Nucleus accumbens (tissue), 56 donors: ENCODE measurements at places on chromosomes 3 and 15.

DNA sequence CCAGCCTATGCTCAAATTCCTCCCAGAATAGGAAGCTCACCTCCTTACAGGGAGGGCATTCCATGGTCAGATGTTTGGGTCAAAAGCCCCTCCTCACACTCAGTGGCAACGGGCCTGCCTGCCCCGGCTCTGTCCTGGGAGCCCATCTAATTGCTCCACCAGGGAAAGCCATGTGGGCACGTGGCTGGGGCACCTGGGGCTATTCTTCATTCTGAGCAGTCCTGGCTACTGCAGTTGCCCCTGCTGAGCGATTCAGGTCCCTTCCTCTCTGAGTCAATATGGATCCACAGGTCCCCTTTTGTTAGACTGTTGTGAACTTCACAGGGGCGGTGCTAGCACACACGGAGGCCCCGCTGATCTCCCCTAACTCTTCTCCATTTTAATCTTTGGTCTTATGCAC lies 39.4 kb downstream of the TPRA1 start:
- DNase-seq: no peak

GRCh38 chr3:149646181-149646766 lies 11.6 kb downstream of the WWTR1 start:
- no peak for DNase-seq

GRCh38 chr3:134487406-134487805 lies 1.5 kb downstream of the CEP63 start:
- DNase-seq: no peak

GRCh38 chr3:159829539-159830227 lies 159.0 kb upstream of the IL12A start:
- peak; percentile 20 for DNase-seq

GRCh38 chr15:69685512-69686452 lies 233.2 kb downstream of the RPLP1 start:
- no peak for DNase-seq

- DNase-seq: no peak
Observed at GRCh38 chr3:128907706-128908445, 28.5 kb downstream of the ACAD9 start.

DNA sequence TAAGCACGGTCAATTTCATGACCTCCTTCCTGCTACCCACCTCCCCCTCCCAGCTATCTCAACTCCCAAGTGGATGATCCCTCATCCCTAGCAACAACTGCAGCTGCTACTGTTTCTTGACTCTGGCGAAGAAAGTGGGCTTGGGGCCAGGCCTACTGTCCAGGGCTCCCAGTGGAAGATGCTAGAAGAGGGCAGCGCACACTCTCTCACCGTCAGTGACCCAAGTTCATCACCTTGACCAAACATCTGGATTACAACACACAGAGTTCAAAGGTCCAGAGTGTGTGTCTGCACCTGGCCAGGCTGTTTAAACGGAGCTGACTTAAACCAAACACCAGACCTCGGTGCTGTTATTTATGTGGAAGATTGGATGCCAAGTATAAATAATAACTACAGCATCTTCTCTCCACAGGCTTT lies 385.6 kb downstream of the SHQ1 start:
- no peak for DNase-seq

- DNase-seq: no peak
Observed at GRCh38 chr3:65144791-65145351, 457.1 kb upstream of the ADAMTS9 start.

DNA sequence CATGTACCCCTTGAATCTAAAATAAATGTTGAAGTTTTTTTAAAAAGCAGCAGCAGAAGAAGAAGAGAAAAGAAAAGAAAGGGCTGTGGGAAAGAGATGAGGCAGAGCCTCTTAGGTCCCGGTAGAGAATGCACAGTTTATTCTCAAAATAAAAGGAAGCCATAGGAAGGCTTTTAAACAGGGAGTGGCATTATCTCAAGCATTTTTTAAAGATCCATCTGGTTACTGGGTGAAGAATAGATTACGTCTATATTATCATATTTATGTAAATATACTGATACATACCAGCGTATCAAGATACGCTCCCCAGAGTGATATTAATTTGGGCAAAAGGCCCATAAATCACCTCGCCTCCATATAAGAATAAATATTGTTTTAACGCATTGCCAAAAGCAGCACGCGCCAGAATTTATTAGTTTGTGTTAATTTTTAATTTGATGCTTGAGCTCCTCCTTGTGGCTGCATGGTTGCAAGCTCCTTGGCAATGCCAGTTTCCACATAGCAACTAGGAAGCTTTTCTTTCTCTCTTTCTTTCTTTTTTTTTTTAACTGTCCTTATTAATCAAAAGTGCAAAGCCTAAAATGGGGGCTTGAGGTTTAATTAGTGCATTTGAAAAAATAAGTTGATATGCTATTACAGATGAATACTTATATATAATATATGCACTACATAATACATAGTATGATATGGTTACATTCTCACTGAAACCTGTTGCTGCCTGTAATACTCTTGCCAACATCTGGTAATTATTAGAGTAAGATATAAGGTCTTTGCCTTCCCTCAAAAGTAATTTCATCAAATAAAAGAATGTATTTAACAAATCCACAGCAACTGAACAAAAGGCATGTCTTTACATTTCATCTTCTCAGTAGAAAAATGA lies 242.8 kb upstream of the UBE2E2 start:
- no peak for DNase-seq

- DNase-seq: no peak
Observed at GRCh38 chr3:71602256-71602655, 18.7 kb upstream of the FOXP1 start.

DNA sequence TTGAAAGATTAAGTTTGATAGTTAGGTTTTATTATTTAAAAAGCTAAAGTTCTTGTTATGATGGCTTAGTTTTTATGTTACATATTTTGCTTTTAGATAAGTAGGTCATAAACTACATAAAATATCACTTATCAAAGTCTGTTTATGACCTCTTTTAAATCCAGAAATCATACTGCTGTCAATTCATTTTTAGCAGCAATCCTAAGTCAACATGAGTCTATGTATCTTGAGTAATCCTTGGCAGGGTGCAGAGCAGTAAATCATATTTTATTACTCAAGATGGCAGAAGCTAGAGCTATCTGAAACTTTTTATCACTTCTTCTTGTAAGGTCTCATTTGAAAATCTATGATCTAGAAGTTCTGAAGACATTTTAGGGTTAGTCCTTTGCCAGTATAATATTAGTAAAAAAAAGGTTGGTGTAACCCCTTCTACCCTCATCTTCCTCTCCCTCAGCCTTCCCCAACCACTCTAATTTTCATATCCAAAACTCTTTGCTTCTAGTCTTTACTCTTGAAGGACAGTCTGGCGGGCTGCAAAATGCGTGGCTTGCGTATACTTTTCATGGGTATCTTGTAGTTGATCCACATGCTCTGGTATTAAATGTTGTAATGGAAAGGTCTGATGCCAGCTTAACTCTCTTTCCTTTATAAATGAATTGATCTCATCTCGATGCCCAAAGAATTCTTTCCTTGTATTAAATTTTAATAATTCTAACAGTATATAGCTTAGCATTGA lies 134.0 kb upstream of the THRB start:
- no peak for DNase-seq

GRCh38 chr15:68816158-68816557 lies 4.5 kb downstream of the ANP32A start:
- DNase-seq: no peak

GRCh38 chr15:97903971-97904572 lies 56.4 kb upstream of the ARRDC4 start:
- DNase-seq: peak; percentile 17

DNA sequence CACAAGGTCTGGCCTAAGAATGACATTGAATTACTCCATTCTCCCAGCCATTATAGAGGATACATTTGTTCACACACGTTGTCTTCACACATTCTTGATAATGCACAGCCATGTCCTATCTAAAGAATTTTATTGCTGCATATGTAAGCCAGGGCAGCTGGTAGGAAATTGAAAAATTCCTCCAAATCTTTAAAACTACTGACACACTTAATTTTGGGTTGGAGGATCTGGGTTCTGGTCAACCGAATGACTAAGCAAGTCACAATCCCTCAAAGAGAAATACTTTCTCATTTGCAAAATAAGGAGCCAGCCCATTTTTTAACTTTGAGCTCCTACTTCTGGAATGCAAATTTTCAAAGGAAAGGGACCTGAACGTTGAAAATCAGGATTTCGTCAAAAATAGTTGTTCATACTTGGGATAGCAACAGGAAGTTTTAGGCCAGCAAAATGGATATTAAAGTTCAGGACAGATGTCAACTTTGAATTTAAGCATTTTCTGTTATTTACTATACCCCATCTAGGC lies 638.3 kb downstream of the NTRK3 start:
- no peak for DNase-seq

DNA sequence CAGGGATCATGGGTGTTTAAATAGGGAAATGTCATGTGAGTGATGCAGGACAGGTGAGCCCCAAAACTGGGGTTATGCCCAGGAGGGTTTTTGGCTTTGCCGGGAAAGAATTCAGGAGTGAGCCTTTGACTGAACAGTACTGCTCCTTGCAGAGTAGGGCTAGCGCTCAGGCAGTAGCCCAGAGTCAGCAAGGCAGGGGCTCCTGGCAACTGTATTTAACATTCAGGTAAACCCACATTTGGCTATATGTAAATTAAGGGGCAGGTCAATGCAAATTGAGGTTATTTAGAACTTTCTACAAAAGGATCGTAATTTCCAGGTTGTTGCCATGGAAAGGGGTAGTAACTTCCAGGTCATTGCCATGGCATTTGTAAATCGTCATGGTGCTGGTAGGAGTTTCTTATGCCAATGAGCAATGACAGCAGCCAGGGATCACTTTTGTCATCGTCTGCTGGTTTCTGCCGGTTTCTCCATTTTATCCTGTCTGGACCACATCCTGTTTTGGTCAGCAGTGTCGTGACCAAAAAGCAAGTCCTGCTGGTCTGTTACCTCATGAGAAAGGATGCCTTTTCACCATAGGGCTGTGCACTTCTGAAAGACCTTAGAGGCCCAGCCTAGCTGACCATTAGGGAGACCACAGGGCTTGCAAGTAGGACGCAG lies 24.3 kb downstream of the MTHFS start:
- DNase-seq: no peak

DNA sequence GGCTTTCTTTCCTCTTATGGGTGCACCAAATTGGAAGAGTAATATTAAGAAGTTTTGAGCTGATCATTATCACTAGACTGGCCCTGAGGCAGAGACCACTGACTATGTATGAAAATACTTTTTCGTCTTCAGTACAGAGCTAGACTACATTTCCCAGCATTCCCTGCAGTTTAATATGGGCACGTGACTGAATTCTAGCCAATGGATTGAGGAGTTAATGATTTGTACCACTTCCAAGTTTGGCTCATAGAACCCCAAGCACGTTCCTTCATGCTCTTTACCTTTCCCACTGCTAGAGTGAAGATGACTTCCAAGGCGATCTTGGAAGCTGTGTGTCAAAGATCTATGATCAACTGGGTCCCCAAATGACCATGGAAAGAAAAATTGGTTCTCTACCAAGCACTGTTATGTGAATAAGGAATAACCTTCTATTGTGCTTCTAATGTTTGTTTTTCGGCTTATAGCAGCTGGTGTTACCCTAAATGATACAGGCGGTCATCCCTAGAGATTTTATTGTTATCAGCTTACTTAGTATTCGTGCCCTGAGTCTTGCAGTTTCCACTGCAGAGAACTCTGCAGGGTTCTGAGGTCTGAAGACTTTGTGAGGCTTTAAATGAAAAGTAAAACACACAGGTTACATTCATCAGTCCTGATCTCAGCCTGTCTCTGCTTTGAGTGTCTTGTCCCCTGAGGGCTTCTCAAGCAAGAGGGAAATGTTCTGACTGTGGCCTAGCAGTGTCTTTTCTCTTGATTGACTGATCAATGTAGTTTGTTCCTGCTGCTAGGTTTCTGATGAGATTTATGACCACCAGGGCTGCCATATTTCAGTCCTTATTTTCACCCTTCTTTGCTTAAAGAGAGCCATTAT lies 486.8 kb downstream of the PDCD6IP start:
- DNase-seq: no peak

DNA sequence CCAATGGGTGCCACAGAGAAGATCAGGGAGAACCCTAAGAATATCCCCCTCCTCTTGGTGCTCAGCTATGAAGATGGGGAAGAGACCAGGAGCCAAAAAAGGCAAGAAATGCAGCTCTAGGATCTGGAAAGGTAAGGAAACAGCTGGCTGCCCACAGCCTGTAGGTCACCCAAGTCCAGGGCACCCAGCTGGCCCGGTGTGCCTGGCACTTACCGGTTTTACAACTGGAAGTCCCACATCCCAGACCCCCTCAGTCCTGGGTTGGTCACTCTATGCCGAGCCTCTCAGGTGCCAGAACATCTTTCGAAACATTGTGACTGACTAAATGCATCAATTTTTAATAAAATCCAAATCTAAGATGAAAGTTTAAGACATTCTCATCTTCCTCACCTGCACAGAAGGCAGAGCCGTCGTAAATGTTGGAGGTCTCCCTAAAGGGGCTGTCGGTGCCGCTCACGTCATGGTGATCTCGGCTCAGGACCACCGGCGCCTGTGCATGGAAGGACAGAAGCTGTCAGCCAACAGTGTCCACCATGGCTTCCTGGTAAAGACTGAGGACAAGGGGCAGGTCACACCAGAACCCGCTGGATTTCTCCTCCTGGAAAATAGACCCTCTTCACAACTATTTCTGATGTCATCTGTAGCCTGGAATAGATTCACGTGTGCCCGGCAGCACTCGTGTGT lies 13.3 kb upstream of the ZXDC start:
- DNase-seq: no peak

- DNase-seq: no peak
Observed at GRCh38 chr3:14791343-14791945, 27.3 kb upstream of the FGD5 start.

GRCh38 chr3:111547631-111548030 lies 5.6 kb downstream of the CD96 start:
- DNase-seq: no peak

DNA sequence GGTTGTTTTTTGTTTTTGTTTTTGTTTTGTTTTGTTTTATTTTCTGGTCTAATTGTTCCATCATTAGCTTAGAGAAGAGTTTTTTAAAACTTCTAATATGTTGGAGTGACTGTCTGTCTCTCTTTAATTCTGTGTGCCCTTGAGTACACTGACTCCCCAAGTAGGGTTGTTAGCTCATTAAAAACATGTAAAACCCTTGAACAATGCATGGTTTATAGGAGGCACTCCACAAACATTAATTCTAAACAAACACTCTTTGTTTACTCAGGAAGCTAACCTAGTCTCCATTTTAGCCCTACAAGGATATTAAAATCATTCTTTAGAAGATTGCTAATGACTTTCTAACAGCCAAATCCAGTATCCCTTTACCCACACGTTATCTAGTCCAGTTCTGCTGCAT lies 100.5 kb downstream of the CGGBP1 start:
- no peak for DNase-seq

- DNase-seq: no peak
Observed at GRCh38 chr15:34336991-34337556, 507 bp downstream of the SLC12A6 start.

- DNase-seq: no peak
Observed at GRCh38 chr3:196971094-196971698, 2.6 kb upstream of the PIGZ start.

DNA sequence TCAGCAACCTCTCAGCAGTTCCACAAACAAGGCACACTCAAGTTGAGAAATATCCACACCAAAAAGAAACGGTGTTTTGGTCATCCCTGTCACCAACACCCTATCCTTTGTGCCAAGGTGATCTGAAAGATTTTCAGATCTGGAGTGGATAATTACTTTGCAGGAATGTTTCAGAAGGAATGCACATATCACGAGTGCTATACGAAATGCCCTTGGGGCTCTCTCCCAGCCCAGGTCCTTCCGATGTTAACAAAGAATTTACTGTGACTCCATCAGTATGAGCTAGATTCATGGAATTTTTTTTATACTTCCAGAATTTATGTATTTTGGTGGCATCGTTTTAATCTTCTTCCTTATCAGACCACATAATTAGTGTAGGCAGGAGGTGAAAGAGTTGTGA lies 105.0 kb downstream of the GRM7 start:
- DNase-seq: no peak
